ENCODE measurements at places on chromosomes 2 and 18.

DNA sequence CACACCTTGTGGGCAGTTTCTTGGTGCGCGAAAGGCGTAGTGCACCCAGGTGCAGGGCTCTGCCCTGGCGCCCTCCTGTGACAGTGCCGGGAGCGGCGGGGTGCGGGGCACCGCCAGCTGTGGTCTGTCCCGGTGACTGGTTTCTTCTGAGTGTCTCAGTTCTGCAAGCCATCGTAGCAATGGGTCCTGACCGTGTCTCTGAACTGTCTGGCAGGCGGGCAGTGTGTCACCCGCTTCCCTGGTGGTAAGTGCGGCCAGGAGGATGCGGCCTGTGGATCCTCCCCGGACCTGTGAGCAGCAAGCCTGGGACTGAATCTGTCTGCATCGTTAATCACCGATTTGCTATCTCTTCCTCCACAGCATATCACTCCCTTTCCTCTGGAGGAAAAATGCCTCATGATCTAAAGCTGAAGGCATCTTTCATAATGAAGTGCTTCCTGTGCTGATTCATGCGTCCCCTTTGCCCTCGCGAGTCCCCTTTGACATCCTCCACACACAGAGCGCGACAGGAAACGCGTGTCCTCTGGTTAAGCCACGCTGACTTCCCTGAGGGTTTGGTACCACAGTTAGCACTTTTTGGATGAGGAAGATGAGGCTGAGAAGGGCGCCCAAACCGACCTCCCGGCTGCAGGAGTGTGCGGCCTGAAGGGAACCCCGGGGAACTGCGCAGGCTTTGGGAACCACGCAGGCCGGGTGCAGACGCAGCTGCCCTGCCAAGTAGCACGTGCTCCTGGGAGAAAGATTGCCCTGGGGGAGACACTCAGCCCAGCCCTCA is 416.0 kb upstream of the HS6ST1 start:
- no peak for DNase-seq

DNA sequence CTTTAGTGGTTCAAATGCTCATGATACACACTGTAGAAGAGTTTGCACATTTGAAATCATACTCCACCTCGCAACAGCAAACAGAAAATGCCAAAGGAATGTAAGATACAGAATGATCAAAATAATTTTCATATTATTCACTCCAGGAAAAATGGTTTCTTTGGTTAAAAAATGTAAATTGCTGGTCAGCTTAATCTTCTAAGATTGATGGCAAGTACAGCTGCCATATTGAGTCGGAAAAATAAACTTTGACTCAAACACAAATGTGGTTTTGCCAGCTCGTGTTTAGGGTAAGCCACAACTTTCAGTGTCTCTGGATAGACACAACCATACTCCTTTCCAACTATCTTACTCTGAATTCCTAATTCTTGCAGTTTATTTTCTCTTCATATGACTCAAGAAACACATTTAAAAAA is 154.9 kb upstream of the SMIM21 start:
- DNase-seq: no peak

- peak; percentile 3 for DNase-seq
These were observed 18.7 kb upstream of the RASGRP3 start for GRCh38 chr2:33457556-33458247.

GRCh38 chr2:240994171-240994896 is 4.1 kb upstream of the SNED1 start:
- no peak for DNase-seq

DNA sequence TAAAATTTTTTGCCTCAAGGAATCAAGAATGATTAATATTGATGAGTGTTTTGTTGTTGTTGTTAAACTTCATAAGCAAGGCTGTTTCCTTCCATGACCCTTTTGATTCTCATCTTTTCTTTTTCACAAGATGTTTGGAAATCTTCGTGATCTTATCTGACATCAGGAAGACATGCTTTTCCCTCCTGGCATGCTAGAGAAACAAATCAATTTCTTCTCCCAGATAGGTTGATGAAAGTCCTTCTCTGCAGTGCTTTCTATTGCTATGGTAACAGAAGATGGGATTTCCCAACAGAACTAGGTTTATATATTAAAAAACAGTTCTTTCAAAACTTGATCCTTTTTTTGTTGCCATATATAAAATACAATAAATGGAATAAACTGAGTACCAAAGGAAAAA is 85.2 kb downstream of the EML6 start:
- no peak for DNase-seq

DNA sequence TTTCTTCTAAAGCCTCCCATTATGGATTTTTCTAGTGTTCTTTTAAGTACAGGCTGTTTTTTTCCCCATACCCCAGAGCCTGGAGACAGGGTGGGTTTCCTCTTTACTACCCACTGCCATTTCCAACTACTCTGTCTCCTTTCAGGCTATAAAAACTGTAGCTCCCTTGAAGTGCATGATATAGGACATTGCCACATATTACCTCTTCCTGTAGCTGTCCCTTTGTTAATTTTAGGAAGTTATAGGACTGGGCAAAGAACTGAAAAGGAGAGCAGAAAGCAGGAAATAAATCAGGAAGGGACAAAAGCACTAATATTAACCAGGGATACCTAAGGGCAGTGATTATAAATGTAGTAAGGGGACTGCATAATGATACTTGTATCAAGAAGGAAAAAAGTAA is 54.1 kb downstream of the VIL1 start:
- DNase-seq: no peak

- no peak for DNase-seq
These were observed 60.0 kb upstream of the SGPP2 start for GRCh38 chr2:222364285-222364895.

DNA sequence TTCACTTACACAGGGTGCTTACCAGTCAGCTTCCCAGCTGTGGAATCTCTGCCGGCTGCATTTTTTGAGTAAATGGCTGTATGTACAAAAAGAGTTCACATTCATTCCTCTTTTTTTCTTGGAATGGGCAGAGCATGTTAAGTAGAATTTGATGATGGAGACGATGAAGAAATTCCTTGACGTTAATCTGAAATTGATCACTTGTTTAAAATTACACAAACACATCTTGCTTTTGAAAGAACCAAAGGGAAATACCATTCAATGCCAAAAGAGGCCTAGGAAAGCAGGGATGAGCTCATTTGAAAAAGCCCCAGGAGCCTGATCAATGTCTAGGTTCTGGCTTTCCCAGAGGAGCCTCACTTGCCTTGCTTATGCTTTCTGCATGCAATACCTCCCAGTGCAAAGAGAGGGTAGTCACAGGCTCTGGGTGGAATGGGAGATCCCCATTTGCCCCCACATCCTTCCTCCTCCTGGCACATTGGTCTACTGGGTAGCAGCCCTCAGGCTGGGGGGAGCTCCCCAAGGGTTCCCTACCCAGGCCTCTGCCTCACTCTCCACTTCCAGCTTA is 12.3 kb upstream of the SMAD7 start:
- no peak for DNase-seq

- no peak for DNase-seq
These were observed 11.6 kb downstream of the CD28 start for GRCh38 chr2:203718087-203718486.

- no peak for DNase-seq
These were observed 615.8 kb downstream of the XIRP2 start for GRCh38 chr2:167504061-167504460.

- DNase-seq: peak; percentile 43
These were observed 10.9 kb upstream of the ERBB4 start for GRCh38 chr2:212549463-212549862.

GRCh38 chr2:100247256-100248043 is 74.9 kb downstream of the LONRF2 start:
- peak; percentile 98 for DNase-seq

GRCh38 chr2:7612969-7613368 is 695.8 kb downstream of the RNF144A start:
- no peak for DNase-seq

DNA sequence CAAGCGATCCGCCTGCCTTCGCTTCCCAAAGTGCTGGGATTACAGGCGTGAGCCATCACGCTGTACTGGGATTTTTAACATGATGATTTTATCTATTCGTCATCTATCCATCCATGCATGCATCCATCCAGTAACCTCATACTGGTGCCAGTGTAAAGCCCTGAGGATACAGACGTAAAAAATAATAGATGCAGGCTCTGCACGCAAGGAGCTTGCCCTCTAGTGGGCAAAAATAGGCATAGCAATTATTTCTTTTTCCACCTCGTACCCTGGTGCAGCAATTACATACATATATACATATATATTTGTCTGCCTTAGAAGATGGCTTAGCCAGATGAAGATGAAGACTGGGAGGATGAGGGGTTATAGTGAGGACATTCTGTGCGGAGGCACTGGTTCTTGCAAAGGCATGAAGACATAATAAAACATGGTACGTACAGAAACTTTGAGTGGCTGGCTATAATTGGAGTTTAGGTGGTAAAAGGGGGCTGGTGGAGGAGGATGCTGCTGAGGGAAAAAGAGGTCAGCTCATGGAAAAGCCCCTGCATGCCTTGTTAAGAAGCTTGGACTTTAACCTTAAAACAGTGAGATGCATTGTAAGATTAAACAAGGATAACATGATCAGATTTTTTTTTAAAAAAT is 19.6 kb upstream of the RPIA start:
- DNase-seq: peak; percentile 60

DNA sequence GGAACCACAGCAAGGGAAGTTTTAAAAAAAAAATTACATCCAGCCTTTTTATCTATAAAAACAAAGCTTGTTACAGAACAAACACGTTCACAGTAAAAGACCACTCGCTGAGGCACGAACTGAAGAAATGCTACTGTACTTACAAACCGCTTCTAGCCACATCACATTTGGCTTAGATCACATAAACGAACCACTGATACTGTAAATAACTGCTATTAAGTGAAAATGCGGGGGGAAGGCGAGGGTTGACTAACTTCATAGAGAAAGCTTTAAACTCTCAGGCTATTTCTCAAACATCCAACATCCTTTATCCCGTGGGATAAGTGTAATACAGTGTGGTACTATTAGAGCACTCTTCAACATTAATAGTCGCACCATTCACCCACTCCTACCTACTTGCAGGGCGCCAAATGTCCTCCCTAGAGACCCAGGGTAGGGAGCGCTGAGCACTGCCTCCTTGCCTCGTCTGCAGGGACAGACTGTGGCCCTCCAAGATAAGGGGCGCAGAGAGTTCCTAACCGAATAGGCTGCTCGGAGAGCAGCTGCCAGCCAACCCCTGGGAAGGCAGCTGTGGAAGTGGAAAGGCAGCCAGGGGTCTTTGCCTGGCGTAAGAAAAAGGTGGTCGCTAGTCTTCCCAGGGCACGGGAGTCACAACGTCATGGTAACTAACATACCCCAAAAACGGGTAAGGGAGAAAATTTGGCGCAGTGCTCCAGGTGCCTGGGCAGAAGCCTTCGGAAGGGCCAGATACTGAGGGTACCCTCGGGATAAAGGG is 854 bp downstream of the GPR155 start:
- DNase-seq: peak; percentile 2

DNA sequence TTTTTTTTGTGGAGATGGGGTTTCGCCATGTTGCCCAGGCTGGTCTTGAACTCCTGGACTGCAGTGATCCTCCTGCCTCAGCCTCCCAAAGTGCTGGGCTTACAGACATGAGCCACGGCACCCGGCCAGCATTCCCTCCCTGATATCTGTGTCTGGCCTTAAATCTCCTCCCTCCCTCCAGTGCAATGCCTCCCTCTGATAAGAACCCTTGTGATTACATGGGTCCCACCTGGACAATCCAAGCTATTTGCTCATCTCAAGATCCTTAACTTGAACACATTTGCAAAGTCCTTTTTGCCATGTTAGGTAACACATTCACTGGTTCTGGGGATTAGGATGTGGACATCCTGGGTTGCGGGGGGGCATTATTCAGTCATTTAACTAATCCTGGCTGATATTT is 40.5 kb upstream of the CREB1 start:
- DNase-seq: no peak

GRCh38 chr2:206158563-206159345 is 490 bp downstream of the NDUFS1 start:
- DNase-seq: peak; percentile 13

- DNase-seq: peak; percentile 37
These were observed 391.8 kb upstream of the CRIM1 start for GRCh38 chr2:35963824-35964223.

- DNase-seq: peak; percentile 24
These were observed 186.8 kb downstream of the BCL2 start for GRCh38 chr18:63132819-63133200.

- no peak for DNase-seq
These were observed 24.2 kb downstream of the KCNK3 start for GRCh38 chr2:26716769-26717168.

GRCh38 chr18:33277431-33277830 is 163.1 kb downstream of the CCDC178 start:
- DNase-seq: no peak

DNA sequence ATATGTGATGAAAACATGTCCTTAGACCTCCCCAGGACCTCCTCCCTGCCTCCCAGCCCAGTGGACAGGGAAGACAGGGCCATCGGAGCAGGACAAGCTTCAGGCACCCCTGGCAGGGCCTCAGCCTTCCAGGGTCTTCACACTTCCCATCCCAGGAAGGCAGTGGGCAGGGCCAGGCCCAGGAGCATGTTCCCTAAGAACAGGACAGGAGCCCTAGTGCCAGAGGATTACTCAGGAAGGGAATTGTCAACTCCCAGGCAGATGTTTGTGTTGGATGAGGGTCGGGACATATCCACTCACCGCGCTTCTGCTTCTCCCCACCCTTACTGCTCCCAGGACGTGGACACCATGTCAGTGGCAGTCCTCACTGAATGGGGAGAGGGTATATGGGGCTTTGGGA is 138.9 kb downstream of the TNS1 start:
- no peak for DNase-seq

GRCh38 chr2:196966061-196966460 is 39.6 kb upstream of the PGAP1 start:
- no peak for DNase-seq

DNA sequence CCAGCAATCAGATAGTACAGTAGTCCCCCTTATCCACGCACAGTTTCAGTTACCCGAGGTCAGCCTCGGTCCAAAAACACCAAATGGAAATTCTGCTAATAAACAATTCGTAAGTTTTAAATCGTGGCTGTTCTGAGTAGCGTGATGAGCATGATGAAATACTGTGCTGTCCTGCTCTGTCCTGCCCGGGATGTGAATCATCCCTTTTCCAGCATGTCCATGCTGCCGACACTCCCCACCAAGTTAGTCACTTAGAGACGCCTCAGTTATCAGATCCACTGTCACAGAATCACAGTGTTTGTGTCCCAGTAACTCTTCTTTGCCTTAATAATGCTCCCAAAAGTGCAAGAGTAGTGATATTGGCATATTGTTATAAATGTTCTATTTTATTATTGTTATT is 62.1 kb downstream of the MEX3C start:
- no peak for DNase-seq

GRCh38 chr2:190515687-190516086 is 18.8 kb downstream of the NEMP2 start:
- DNase-seq: no peak

- no peak for DNase-seq
These were observed 331.1 kb downstream of the PTPRM start for GRCh38 chr18:7898181-7898580.

- peak; percentile 45 for DNase-seq
These were observed 945.0 kb upstream of the CRIM1 start for GRCh38 chr2:35410431-35411061.

DNA sequence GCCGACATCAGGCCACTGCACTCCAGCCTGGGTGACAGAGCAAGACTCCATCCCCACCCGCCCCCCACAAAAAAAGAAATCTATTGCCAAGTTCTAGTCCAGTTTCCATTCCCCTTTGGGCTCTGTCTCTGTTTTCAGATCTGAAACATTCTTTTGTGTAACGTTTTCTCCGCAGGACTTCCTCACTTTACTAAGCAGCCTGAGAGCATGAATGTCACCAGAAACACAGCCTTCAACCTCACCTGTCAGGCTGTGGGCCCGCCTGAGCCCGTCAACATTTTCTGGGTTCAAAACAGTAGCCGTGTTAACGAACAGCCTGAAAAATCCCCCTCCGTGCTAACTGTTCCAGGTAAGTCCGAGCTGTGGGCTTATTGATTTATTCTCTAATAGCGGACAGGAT is 48.8 kb downstream of the MERTK start:
- no peak for DNase-seq
